Left ventricle myocardium inferior (tissue), 1 donor: ENCODE measurements at places on chromosomes 2 and 18.
A peak's percentile ranks its signal among the peaks of the same experiment; 100 is the strongest.

- no peak for DNase-seq
- peaks cover 38% of the 10 kb centered on the region for H3K36me3 ChIP-seq
- peak overlapping the region; percentile 89 for H3K27ac ChIP-seq
- no peak overlapping the region for H3K4me3 ChIP-seq
- peaks cover 60% of the 10 kb centered on the region for H3K4me1 ChIP-seq
Measured at GRCh38 chr2:26269571-26270158, 24.9 kb downstream of the HADHB start.

DNA sequence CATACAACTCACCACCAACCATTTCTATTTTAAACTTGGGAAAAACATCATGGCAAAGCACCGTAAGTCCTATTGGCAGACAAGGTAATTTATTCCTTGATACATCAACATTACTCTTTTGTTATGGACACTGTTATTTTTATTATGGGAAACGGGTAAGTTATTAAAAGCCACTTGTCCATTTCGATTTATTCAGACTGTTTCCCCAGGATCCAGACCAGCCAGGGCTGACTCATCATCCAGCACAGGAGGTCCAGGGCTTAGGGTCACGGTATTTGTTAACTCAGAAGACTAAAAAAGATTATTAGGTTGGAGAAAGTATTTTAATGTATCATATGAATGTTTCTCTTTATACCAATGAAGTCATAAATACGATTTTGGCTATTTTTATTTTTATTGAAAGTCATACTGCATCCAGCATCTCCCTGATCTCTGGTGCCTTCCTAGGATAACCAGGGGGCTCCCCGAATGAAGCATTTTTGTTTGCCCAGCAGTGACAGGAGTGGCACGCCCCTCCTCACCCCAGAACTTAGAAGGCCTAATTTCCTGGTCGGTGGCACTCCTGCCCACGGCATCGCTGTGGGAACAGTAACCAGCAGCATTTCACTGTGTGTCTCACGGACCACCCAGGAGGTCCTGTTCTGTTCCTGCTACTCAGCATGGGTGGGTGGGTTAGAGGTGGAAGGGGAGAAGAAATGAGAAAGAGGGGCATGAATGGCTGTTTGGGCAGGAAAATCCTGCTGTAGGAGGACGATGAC lies 446.1 kb downstream of the EIPR1 start:
- DNase-seq: no peak
- no peaks in the 10 kb centered on the region for H3K27me3 ChIP-seq
- H3K4me3 ChIP-seq: no peak overlapping the region

DNA sequence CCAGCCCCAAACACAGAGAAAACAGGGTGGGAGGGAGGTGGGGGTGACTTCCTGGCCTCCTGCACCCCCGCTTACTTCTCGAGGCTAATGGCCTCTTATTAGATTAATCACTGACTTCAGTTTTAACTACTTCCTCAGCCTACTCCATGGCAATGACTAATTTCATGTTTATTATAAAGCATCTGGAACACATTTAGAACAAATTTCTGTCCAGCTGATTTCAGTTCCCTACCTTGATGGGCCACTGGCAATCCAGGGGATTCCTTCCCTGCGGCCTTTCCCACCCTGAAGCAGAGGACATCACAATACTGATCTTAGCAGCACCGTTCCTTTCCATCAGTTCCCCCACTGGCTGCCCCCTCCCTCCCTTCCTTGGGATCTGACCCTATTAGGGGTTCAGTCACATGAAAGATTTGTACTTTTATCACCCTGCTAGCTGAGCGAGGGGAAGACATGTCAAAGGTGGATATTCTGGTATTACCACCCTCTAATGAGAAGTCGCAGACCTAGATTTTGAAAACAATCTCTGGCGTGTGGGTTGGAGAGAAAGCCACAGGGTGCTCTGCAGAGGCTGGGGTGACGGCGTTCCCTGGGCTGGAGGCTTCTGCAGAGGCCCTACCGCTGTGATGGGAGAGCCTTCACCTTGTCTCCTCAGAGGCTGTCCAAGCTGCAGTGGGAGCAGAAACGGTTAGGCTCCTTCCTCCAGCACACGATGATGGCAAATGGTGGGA lies 67.6 kb downstream of the KIAA2012 start:
- H3K27ac ChIP-seq: no peak overlapping the region
- no peaks in the 10 kb centered on the region for H3K36me3 ChIP-seq
- no peak for DNase-seq
- H3K27me3 ChIP-seq: peaks cover 7% of the 10 kb centered on the region
- H3K4me3 ChIP-seq: no peak overlapping the region

GRCh38 chr2:149039213-149039724 lies 770 bp downstream of the LYPD6B start:
- H3K36me3 ChIP-seq: no peaks in the 10 kb centered on the region
- H3K27me3 ChIP-seq: peaks cover 72% of the 10 kb centered on the region
- no peak overlapping the region for H3K27ac ChIP-seq
- peak overlapping the region; percentile 48 for H3K4me3 ChIP-seq
- no peaks in the 10 kb centered on the region for H3K4me1 ChIP-seq

GRCh38 chr2:177588671-177589070 lies 196.1 kb downstream of the AGPS start:
- H3K4me3 ChIP-seq: no peak overlapping the region
- no peak overlapping the region for H3K27ac ChIP-seq

GRCh38 chr2:133766164-133766832 lies 198.0 kb upstream of the NCKAP5 start:
- DNase-seq: no peak
- H3K36me3 ChIP-seq: no peaks in the 10 kb centered on the region
- no peaks in the 10 kb centered on the region for H3K27me3 ChIP-seq
- H3K4me3 ChIP-seq: no peak overlapping the region

DNA sequence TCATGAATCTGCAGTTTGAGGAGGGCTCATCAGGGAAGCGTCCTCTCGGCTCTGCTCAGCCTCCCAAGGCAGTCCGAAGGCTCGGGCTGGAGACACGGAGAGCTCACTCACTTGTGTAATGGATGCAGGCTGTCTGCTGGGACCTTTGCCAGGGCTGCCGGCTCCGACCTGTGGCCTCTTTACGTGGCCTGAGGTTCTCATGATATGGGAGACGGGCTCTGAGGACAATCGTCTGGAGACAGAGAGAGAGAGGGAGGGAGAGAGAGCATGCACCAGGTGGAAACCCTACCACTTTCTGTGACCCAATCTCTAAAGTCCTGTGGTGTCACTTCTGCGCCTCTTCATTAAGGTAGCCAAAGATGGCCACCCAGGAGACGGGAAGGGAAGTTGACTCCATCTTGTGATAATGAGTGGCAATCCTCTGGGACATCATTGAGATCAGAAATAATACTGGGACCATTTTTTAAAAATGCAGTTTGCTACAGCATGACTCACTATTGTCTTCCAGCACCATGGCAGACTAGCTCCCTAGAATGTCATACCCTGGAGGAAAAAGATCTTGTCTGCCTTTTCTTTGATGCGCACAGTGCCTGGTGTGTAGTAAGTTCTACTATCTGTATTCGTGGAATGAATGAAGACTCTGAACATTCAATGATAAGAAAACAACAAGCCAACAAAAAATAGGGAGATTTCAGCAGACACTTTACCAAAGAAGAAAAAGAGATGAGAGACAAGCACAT lies 60.2 kb downstream of the CD8B2 start:
- no peaks in the 10 kb centered on the region for H3K36me3 ChIP-seq
- H3K27ac ChIP-seq: no peak overlapping the region
- peak; percentile 26 for DNase-seq
- H3K27me3 ChIP-seq: peaks cover 43% of the 10 kb centered on the region
- H3K4me1 ChIP-seq: peaks cover 14% of the 10 kb centered on the region
- no peak overlapping the region for H3K4me3 ChIP-seq

- peaks cover 7% of the 10 kb centered on the region for H3K4me1 ChIP-seq
- H3K4me3 ChIP-seq: no peak overlapping the region
- peak; percentile 61 for DNase-seq
- H3K27ac ChIP-seq: peak overlapping the region; percentile 55
- no peaks in the 10 kb centered on the region for H3K36me3 ChIP-seq
Measured at GRCh38 chr2:43210467-43211303, 15.7 kb downstream of the ZFP36L2 start.

GRCh38 chr18:74534150-74534969 lies at the start of gene CNDP1:
Gene CNDP1, plus strand, starts transcription at chr18:74534500. Its CDS starts 168 bp downstream, at chr18:74534668.
- H3K4me1 ChIP-seq: no peaks in the 10 kb centered on the region
- no peak within 1 kb of the TSS for H3K4me3 ChIP-seq
- H3K27me3 ChIP-seq: no peaks in the 10 kb centered on the region
- DNase-seq: no peak

DNA sequence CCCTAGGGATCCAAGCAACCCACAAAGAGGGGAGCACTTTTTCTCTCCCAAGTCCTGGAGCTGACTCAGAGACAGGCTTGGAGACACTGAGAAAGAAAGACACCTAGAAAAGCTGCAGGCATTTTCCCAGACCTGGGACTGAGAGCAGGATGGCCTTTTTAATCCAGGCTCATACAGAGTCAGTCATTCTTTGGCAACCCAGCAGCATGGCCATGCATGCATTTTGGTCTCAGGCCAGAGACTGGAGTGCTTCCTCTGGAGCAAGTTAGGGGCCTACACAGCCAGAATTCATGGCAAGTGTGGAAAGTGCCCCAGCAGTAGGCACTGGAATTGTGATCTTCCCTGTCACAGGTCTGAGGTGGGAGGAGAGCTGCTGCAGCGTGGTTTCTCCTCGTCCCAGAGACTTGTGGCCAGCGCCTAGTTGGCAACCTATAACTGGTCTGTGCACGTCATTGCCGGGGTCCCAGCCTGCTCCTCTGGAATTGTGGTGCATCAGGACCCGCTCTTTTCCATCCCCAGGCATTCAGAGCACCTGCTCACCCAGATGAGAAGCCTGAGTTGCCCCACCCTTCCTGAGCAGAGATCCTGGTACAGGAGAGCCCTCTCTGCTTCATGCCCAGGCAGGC lies 231.9 kb upstream of the RAB6C start:
- peaks cover 6% of the 10 kb centered on the region for H3K27me3 ChIP-seq
- no peak overlapping the region for H3K4me3 ChIP-seq
- no peaks in the 10 kb centered on the region for H3K4me1 ChIP-seq

DNA sequence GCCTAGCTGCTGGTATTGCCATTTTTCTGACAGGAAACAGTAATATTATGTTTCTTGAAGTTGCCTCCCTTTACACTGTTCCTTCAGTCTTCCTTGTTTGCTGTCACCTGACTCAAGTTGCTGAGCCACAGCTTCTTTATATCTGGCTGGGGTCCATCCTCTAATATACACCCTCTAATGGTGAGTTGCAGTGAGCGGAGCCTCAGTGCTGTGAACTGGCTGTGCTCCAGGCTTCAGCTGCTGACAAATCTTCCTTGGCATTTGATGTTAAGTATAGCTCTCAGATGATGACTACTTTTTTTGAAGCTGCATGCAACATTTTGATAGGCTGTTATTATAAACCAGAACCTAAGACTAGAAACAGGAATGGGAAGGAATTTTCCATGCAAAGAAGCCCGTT lies 366.7 kb downstream of the NUP35 start:
- peak overlapping the region; percentile 9 for H3K27ac ChIP-seq
- no peaks in the 10 kb centered on the region for H3K36me3 ChIP-seq
- peak; percentile 17 for DNase-seq
- no peak overlapping the region for H3K4me3 ChIP-seq
- peaks cover 10% of the 10 kb centered on the region for H3K4me1 ChIP-seq

- H3K27me3 ChIP-seq: peaks cover 8% of the 10 kb centered on the region
- DNase-seq: peak; percentile 89
- H3K4me1 ChIP-seq: peaks cover 41% of the 10 kb centered on the region
- peak overlapping the region; percentile 25 for H3K4me3 ChIP-seq
- H3K36me3 ChIP-seq: no peaks in the 10 kb centered on the region
- peak overlapping the region; percentile 88 for H3K27ac ChIP-seq
Measured at GRCh38 chr2:11498543-11499034, 32.6 kb upstream of the E2F6 start.

DNA sequence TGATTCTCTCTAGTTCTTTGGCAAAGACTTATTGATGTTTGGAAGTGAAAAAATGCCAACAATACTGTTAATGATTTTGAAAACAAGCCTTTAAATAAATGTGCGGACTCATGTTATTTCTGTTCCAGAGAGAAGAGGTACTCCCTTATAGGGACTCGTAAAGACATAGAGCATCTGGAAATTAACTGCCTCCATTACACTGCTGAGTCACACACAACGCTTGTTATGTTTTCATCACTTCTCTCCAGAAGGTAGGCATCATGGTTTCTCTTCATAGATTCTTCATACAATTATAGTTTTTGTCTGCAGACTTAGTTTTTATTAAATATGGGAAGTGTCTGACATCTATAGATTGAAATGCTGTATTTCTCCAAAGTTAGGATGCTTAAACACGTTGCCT lies 302.5 kb upstream of the EPC2 start:
- no peak for DNase-seq
- H3K27me3 ChIP-seq: no peaks in the 10 kb centered on the region
- no peak overlapping the region for H3K4me3 ChIP-seq
- H3K27ac ChIP-seq: no peak overlapping the region

DNA sequence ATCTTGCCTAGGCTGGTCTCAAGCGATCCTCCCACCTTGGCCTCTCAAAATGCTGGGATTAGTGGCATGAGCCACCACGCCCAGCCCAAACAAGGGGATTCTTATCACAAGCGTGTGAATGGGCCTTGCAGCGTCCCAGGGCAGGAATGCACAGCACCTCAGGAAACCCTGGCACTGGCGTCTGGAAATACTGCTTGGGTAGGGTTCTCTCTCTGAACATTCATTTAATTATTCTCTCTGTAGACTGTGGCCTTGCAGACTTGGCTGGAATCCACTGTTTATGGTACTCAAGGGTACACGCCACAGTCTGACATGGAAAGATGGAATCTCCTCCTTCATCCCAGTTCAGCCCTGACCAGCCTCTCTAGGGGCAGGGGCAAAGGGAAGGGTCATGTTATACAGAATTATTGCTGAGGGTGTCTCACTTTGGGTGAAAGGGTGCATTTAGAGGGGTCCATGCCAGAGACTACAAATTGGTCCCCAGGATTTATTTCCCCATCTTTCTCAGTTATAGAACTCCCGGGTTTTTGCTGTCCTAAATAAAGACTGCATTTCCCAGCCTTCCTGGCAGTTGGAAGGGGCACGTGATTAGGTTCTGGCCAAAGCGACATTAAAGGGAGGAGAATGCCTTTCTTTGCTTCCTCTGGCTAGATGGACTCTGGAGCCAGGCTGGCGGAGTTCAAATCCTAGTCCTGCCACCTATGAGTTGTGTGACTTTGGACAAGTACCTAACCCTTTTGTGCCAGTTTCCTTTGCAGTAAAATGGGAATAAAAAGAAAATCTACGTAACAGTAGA lies 147.2 kb upstream of the HAAO start:
- H3K4me3 ChIP-seq: no peak overlapping the region
- DNase-seq: no peak
- peaks cover 55% of the 10 kb centered on the region for H3K4me1 ChIP-seq
- no peaks in the 10 kb centered on the region for H3K27me3 ChIP-seq
- H3K27ac ChIP-seq: peak overlapping the region; percentile 42

- H3K4me1 ChIP-seq: no peaks in the 10 kb centered on the region
- no peak overlapping the region for H3K4me3 ChIP-seq
- no peaks in the 10 kb centered on the region for H3K27me3 ChIP-seq
- H3K27ac ChIP-seq: no peak overlapping the region
- no peaks in the 10 kb centered on the region for H3K36me3 ChIP-seq
Measured at GRCh38 chr2:153890576-153890975, 18.9 kb downstream of the GALNT13 start.

DNA sequence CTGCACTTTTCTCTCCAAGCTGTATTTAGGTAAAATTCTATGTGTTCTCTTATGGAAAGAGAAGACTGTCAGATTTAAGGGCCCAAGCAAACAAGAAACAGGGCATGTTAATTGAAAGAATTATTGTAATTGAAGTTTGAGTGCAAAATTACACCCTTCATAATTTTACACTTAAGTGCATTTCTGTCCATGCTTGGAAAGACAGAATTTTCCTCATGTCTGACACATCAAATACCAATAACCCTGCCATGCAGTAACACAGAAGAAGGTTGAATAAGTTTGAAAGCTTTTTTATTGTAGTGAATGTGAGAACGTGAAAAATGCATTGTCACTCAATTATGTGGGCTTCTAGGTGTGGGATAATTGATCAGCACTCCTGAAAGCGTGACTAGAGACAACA lies 52.9 kb upstream of the PARD3B start:
- no peak overlapping the region for H3K27ac ChIP-seq
